ENCODE measurements at places on chromosomes 13 and 19.

DNA sequence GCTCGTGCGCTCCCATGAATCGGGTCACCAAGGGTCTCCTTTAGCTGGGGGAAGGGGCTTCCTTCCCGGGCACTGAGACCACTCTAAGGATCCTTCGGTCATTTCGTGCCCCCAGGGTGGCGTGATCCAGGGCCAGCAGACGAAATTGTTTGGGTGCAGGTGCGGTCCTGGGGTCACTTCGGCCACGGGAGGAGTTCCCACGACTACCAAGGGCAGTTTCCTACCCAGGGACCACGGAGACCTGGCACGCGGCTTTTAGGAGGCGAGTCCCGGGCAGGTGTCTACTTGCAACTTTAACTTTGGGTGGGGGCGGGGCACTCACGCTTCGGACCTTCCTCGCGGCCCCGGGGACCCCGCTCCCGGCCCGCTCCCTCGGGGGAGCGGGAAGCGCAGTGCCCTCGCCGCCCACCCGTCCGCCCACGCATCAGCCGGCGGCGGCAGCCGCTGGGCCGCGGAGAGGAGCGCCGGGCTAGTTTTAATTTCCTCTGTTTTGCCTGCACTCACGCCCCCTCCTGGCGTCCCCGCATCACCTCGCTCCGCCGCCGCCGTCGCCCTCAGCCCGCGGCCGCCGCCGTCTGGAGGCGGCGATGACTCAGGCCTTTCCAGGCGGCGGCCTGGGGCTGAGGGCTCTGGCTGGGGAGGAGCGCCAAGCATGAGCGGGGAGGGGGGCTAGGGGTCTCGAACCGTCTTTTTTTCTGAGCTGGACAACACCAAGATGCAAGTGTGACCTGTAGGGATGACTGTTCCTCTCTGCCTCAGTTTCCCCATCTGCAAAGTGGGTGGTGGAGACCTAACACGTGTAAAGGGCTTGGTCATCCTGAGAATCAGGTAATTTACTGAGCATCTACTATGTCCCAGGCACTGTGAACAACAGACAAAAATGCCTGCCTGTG, 21.8 kb downstream of the OLFM2 start:
- DNase-seq = peak; percentile 89

GRCh38 chr13:97921176-97921816, 32.2 kb upstream of the IPO5 start:
- no peak for DNase-seq

GRCh38 chr19:10751109-10751953, 33.5 kb downstream of the DNM2 start:
- DNase-seq = no peak

GRCh38 chr13:44413095-44413494, 39.5 kb downstream of the SERP2 start:
- no peak for DNase-seq

GRCh38 chr19:51257471-51257870, 6.6 kb downstream of the SIGLECL1 start:
- no peak for DNase-seq

DNA sequence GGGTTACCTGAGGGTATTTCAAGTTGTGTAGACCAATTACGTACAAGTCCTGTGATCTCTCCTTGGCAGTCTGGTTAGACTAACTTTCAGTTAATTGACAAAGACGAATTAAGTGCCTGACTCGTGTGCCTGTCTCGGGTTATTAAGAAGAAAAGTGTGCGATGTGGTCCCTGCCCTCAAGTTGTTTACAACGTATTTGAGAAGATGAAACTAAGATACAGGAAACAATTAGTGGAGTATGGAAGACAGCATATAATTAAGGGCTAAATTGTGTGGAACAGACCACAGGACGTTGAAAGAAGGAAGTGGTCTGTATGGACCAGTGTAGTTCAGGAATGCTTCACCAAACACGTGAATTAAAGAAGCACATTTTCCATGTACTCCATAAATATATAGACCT, 49.2 kb downstream of the KLF5 start:
- no peak for DNase-seq

DNA sequence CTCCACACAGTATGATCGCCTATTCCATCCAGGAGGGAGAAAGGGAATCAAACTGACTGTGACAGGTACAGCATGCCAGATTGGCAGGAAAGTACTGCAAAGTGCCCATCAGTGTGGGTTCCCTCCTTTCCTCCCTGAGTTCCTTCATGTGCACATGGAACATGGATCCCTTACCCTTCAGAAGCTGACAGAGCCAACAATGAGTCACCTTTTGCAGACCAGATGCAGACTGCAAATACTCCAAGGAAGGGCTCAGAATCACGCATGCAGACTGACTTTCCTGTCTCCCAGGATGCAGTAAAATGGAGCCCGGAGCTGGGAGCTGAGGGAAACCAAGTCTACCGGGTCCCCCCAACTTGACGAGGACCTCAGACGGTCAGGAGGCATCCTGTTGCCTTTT, 41.8 kb downstream of the SACS start:
- no peak for DNase-seq

DNA sequence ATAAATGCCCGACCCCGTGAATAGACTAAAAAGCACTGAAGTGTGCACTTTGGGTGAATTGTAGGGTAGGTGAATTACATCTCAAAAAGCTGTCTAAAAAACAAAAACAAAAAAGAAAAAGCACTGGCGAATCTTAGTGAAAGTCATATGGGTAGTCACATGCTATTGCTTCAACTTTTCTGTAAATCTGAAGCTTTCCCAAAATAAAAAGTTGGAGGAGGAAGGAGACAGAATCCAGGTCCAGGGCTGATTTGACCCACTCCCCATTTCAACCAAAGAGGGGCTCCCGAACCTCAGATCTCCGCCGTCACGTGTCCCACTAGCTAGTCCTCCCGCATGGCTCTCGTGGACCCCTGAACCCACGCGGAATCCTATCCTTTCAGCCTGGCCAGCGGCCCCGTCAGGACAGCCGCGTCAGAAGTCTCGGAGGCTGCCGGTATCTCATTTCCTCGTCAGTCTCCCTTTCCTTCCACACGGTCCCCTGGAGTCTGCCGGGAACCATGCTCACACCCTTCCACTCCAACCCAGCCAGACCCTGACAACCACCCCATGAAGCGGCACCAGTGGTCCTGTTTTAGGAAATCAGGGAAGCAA, 6.1 kb downstream of the PPP1R12C start:
- no peak for DNase-seq

GRCh38 chr19:12913011-12913561, 6.0 kb downstream of the SYCE2 start:
- peak; percentile 65 for DNase-seq

DNA sequence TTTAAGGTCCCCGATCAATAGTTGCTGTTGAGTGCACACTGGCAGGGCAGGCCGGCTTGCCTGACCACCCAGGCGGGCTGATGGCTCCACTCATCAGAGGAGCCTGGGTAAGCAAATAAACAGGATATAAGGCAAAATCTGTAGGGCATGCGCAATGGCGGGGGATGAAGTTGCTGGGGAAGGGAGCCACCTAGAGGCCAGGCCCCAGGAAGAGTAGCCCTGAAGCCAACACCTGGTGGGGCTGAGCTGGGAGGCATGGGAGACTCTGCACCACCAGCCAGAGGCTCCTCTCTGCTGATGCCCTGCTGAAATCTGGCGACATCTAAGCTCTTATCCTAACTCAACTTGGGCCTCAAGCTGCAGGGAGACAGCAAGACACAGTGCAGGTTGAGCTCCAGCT, 324.3 kb downstream of the ZNF536 start:
- no peak for DNase-seq

Data from right kidney (tissue), 9 donors.